ENCODE measurements at places on chromosomes 11 and 22.

DNA sequence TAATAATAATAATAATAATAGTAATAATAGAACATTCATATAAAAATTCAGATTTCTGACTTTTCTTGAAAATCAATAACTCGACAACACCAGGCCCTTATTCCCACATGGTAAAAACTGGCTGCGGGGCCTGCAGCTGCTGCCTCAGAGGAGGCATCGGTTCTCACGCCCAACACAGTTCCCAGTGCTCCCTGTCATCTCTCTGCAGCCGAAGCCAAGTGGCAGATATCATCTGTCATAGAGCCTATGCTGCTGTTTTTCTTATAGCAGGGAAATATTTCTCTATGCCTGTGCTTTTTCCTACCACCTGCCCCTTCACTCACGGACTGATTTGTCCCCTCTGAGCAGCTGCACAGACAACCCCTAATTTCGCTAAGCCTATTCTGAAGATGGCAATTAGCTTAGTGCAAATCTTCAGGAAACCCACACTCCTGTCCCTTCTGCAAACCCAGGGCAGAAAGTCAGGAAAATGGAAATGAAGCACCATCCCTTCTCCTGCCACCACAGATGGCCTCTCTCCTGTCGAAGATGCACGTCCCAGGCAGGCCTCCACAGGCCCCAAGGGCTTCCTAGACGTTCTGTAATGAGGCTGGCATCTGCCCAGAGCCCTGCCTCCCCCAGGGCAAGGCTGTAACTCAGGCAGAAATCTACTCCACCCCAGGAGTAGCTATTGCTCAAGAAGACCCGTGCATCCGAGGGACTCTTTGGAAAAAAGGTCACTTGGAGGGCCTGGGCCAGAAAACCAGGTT is 66.7 kb downstream of the SYN3 start:
- no peak for DNase-seq

GRCh38 chr22:49827853-49828598 is at the start of gene BRD1:
Gene BRD1, minus strand, starts transcription at chr22:49827873. Its CDS starts 3,556 bp downstream, at chr22:49824317.
- no peak for DNase-seq

DNA sequence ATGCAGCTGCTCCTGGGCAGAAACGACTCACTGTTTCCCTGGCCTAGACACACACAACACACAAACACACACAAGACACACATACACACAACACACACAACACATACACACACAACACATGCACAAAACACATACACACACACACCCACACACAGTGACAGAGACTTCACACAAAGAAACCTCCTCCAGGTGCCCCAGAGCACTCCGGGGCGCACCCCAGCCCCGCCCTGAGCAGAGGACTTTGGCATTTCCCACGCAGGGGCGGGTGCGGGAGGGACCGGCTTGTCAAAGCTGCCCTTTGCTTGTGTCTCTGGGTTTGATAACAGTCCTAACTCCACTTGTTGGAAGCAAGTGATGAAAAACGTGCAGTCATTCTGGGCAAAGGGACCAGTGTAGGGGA is 6.5 kb downstream of the APOBEC3A start:
- no peak for DNase-seq

- DNase-seq: no peak
These were observed 52.4 kb downstream of the CELSR1 start for GRCh38 chr22:46484861-46485595.

DNA sequence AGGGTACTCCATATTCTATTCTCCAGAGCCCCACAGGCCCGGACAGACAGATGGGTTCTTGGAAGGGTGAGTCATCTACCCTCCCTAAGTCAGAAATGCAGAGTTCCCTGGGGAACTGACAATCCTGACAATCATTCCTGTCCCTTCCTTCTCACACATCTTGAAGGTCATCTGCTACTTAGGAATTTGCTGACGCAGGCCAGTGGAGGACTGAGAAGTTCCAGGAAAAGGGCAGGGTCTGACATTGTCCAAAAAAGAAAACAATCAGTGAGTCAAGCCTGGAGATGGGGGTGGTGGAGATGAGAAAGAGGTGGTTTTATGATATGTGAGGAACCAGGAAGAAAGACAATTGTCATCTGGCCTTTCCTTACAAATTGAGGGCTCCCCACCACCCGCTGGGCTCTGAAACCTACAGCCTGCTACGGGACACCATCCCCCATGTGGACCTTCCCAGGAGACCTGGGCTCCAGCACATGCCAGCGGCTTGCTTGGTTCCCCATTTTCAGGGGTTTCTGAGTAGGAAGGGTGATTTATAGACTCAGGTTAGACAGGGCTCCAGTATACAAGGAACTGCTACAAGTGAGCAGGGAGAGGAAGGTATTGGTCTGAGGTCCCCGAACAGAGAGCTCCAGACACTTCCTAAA is 12.9 kb downstream of the CD59 start:
- no peak for DNase-seq

DNA sequence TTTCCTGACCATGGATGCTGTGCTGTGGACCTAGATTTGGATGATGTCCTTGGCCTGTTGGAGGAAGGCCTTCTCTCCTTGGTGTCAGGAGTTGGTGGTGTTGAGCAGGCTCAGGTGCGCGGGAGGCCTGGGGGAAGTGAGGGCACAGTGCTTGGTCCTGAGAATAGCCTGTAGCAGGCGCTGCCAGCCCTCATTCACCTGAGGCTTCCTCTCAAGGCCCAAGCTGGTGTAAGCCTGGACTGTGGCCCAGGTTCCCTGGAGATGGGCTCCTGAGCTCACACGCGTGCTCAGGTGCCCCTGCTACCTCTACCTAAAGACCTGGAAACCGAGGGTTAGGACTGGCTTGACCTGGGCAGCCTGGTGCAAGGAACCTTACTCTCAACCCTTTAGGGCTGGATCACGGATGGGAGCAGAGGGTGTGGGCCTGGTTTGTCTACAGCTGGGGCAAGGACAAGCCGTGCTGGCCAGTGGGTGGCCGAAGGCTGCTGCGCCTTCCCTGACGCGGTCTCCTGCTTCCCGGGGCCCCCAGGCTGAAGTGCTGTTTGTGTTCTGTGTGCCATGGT is 7.8 kb upstream of the GRAMD4 start:
- no peak for DNase-seq

DNA sequence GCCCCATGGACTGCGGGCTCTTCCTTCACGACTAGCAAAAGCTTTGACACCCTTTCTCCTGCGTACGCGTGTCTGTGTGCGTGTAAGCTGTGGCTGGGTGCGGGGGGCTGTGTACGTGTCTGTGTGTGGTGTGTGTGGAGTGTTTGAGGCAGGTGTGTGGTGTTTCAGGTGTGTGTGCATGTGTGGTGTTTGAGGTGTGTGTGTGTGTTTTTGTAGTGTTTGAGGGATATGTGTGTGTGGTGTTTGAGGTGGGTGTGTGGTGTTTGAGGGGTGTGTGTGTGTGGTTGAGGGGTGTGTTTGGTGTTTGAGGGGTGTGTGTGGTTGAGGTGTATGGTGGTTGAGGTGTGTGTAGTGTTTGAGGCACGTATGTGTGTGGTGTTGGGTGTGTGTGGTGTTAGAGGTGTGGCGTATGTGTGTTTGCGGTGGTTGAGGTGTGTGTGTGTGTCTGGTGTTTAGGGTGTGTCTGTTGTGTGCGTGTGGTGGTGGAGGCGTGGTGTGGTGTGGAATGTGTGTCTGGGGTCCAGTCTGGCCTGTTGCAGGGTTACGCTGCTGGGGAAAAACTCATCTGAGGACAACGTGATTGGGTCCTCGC is 687 bp upstream of the ARSA start:
- no peak for DNase-seq

GRCh38 chr11:32188785-32189184 is 97.9 kb downstream of the RCN1 start:
- DNase-seq: no peak

All from activated CD8-positive, alpha-beta memory T cell treated with anti-CD3 and anti-CD28 coated beads for 1 hour (primary cell).